ENCODE measurements at places on chromosomes 1 and 21.

GRCh38 chr1:245874942-245875580, 632.0 kb downstream of the SMYD3 start:
- no peak for DNase-seq

DNA sequence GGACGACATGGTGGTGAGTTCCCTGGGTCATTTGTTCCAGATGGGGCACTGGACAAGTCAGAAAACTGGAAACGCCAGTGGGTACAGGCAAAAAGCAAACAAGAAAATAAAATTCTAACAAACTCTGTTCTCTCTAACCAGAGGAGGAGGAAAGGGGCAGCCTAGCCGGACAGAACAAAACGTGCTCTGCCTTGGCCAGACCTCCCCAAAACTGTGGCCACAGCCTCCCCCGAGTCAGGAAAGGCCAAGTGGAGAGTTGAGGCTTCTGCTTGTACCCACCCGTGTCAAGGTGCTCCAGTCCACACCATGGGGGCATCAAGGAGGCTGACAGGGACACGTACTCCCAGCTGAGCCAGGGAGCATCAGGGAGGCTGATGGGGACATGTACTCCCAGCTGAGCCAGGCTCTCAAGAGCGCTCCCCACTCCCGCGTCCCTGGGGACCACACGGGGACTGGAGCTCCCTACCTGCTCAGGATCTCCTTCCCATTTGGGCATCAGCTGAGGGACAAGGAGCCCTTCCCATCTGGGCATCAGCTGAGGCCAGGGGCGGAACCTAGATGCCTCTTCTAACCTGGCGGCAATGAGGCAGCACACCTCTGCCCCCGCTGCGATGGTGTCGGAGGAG, 154.8 kb upstream of the COL6A1 start:
- no peak for DNase-seq

DNA sequence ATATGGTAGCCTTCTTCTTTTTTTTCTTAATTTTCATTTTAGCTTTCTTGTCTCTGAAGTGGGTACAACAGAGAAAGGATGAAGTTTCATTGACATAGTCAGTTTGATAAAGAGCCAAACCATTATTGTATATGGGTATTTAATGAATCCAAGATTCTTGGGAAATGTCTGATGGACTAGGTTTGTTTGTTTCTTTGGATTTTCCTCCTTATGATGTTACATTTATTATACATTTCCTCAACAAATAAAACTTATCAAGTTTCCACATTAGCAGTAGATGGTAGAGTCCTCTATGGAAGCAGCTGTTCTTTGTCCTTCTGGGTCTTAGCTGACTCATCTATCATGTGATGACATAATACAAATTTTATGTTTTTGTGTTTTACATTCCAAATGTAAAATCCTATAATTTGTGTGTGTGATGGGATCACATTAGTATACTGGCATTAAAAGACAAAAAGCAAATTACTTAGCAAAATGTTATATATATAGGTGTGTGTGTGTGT, 6.0 kb downstream of the COL24A1 start:
- DNase-seq = no peak

GRCh38 chr1:224594851-224595250, 21.3 kb upstream of the CNIH3 start:
- no peak for DNase-seq

DNA sequence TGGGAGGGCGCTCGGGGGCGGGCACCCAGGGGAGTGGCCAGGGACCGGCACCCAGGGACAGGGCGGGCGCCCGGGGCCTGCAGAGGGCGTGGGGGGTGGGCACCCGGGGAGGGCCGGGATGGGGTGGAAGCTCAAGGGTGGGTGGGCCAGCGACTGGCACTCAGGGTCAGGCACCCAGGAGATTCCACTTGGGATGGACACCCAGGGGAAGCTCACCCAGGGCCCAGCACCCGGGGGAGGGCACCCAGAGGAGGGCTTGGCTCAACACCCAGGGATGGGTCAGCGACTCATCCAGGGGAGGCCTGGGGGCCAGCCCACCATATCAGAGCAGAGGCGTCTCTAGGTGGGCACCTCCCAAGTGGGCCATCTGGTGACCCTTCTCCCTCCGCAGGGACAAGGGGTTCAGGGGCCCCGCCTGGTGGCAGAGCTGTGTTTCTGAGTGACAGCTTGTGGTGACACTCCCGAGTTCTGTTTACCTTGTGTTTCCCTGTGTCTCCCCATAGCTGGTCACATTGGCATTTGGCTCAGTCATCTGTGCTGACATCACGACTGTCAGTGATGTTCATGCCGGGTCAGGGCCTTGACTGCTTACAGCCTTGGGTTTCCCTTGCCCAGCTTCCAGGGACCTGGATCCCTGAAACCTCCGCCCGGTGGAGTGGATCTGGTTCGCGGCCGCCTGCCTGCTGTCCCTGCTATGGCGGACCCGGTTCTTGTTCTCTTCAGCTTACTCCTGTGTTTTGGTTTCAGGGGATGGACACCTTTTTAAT, 749 bp downstream of the IBA57 start:
- peak; percentile 45 for DNase-seq

GRCh38 chr21:21952566-21952965, 954.4 kb downstream of the NCAM2 start:
- DNase-seq = no peak

DNA sequence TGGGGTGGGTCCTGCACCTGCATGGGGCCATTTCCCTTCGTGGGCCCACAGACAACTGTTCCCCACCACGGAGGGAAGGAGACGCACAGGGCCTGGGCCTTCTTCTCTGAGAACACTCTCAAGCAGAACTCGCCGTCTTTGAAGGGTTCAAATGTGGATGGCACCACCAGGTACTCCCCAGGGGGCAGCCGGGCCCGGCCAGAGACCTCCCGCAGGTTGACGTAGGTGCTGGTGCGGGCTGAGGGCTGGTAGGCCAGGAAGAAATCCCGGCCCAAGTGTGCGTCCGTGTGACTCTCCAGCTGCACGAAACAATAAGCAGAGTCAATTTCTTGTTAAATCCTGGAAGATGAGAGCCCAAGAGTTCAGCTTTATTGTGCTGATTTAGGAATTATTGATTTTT, 56.4 kb downstream of the CAPN8 start:
- DNase-seq = no peak

DNA sequence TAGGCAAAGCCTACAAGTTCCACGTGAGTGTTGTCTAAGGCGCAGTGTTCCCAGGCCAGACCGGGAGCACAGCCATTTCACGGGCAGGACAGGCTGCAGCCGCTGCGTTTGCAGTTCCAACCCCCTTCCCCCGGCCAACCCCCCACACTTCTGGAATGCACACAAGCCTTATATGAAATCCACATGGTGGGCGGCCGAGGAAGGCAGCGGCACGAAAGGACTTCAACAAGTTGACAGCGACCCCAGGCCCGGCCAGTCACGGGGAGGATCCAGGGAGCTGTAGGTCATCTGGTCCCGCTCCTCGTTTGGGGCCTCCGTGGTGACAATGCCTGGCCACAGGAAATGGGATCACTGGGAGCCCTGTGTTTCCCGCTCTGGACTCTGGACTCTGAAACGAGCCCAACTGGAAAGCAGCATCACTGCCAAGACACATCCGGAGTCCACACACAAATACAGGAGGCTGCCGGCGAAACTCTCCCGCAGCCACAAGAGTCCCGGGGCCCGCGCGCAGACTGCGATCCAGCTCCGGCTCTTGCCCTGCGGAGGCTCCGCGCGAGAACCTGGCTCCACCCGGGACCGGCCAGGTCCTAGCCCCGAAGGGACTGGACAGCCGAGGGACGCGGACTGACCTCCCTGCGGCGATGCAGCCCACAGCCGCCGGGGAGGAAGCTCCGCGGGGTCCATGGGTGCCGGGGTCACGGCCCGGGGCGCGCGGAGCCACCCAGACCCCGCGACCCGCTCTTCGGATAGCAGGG, 794 bp downstream of the NID1 start:
- no peak for DNase-seq

DNA sequence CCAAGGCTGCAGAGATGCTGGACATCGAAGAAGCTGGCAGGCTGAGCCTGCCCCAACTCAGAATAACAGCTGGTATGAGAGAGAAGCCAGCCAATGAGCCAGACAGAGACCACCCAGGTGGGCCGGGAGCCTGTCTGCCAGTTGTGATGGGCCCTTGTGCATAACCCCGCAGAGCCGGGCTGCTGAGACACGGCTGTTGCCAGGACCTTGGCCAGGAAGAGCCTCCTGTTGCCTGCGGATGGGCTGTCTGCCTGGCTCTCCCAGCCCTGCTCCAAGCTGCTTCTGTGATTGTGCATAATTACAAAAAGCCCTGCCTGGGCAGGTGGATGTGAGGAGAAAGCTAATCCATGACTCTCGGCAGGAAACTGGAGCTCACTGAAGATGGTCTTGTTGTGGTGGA, 126.5 kb downstream of the CAPN8 start:
- no peak for DNase-seq

- no peak for DNase-seq
These were observed 3.1 kb upstream of the TEKT2 start for GRCh38 chr1:36080801-36081200.

GRCh38 chr1:83918688-83919285, 80.1 kb downstream of the TTLL7 start:
- DNase-seq = no peak

DNA sequence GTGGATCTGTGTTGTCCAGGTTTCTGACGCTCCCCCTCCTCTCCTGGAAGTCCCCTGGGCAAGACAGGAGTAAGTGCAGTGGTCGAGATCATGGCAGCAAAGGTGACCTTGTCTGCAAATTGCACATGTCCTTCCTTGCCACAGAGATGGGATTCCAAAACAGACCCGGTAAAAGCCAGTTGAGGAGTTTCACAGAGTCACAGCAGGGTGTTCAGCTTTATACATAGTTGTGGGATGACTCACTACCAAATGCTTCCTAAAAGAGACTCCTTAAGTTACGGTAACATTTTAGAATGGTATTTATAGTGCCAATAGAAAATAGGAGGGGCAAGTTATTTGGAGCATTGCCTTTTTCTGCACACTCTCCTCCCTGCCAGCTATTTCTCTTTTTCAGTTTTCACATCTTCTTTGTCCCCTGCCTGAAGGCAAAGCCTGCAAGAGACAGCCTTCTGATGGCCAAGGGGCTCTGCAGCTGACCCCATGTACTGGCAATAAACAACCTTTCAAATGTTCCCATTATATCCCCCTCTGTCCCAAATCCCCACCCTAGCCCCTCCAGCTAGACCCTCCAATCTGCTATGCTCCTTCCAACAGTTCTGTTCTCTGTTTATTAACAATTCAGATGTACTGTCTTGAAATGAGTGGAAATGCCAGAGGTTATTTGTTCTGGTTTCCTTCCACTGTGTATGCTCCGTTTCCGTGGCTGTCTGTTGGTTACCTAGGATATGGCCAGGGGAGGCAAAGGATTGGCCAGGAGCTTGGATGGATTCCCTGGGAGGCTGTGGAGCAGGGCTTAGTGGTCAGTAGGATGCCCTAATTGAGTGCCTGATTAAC, 115.0 kb downstream of the TGFB2 start:
- DNase-seq = no peak

DNA sequence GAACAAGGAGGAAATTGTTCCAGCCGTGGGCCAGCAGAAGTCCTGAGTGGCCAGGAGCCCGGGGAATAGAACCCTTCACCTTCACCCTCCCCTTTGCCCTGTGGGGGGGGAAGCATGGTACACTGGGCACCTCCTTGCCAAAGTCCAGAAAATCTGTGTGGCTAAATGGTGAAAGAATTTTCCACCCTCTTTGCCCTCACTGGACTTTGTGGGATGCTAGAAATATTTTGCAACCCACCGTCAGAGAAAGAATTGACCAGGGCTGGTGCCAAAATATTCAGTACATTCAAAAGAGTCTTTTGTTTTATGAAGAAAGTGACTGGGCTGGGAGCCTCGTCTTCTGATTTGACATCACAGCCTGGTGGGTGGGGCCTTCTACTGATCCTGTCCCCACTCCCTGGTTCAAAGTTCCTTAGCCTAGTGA, 14.6 kb downstream of the NFASC start:
- DNase-seq = no peak

Data from effector CD4-positive, alpha-beta T cell (primary cell).